ENCODE measurements at places on chromosomes 2 and 18.

DNA sequence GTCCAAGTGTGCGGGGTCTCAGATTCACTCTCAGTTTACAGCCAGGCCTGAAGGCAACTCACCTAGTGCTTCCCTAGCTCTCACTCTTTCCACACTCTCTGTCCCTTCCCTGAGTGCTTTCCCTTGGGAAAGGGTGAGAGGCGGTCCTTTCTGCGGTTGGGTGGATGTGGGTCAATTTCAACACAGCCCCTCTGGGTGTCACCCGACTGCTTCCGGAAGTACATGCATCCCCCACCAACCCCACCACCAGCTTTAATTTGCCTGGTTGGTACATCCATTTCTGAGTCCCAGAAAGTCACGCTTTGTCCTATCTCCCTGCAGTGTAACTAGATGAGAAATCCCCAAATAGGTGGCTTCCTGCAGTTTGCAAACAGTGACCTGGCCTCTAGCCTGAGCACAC, 307.3 kb upstream of the MEIS1 start:
- no peak for DNase-seq

GRCh38 chr2:54677476-54678265, 45.8 kb upstream of the EML6 start:
- DNase-seq: no peak

DNA sequence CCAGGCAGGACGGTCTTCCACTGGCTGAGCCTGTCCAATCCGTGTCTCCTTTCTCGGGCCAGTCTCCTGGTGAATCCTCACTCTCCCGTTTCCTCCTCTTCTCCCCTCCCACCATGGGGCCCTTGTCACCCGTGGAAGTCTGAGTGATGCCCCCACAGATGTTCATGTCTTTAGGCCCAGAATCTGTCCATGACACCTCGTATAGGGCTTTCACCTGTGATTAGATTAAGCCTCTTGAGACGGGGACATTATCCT, 193.5 kb downstream of the ZFP36L2 start:
- DNase-seq: no peak

DNA sequence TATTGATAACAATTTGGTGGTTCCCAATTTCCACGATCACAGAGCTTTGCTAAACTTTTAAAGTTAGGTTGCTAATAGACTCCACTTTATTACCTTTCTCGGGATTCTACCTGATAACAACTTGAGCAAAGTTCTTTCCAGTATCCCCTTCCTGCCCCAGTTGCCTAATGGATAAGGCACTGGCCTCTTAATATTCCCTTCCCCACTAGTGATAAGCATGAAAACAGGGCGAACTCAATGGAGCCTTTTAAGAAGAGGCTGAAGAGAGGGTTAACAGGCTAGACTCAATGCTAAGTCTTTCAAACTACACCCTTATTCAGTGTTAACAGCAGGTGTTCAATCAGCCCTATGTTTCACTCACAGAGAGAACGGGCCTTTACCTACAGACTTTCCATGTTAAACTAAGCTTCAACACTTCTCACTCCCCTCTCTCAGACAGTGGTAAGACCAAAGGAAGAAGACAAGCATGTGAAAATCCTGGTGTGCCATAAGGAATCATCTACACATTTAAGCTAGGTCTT, 75.8 kb downstream of the ANKRD44 start:
- DNase-seq: no peak

GRCh38 chr2:31903109-31903780, 107.6 kb downstream of the MEMO1 start:
- DNase-seq: no peak

GRCh38 chr2:209470466-209470865, 46.6 kb downstream of the MAP2 start:
- no peak for DNase-seq

All from activated CD4-positive, alpha-beta T cell treated with anti-CD3 and anti-CD28 coated beads, Interleukin-2, Interleukin-6, amounts not matched to agents 100 ng/mL and 50 ng/mL, durations not matched to agents 16 hours and 8 hours (primary cell).